ENCODE measurements at places on chromosomes 6 and 20. TPM values are rescaled to one million over a fixed set of nuclear protein-coding genes. Genes with fewer than 3 reads are reported as not detected.

DNA sequence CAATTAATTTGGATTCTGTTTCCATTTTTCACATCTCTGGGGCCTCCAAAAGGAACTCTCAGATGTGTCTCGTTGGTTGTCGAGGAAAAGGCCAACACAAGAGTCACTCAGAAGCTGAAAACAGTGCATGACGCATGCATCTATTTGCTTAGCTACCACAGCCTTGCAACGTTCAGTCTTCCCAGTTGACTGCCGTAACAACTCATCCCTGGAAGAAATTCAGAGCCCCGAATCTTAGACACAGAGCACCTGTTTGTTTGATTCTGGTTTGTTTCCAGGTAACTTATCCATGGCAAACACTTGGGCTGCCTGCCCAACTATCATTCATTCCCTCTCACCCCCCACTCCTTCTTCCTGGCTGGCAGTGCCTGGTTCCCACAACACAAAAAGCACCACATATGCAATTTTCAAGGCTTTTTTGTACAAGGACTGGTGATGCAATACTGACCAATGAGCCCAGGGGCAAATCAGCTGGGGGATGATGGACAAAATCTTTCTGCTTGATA is 60.5 kb downstream of the ZMYND8 start:
- DNase-seq = no peak

- DNase-seq = no peak
These were observed 665.4 kb downstream of the EPHA7 start for GRCh38 chr6:92753956-92754355.

- no peak for DNase-seq
These were observed 932 bp upstream of the EZR start for GRCh38 chr6:158819977-158820622.

- no peak for DNase-seq
These were observed 9.2 kb downstream of the LY86 start for GRCh38 chr6:6597682-6598081.

DNA sequence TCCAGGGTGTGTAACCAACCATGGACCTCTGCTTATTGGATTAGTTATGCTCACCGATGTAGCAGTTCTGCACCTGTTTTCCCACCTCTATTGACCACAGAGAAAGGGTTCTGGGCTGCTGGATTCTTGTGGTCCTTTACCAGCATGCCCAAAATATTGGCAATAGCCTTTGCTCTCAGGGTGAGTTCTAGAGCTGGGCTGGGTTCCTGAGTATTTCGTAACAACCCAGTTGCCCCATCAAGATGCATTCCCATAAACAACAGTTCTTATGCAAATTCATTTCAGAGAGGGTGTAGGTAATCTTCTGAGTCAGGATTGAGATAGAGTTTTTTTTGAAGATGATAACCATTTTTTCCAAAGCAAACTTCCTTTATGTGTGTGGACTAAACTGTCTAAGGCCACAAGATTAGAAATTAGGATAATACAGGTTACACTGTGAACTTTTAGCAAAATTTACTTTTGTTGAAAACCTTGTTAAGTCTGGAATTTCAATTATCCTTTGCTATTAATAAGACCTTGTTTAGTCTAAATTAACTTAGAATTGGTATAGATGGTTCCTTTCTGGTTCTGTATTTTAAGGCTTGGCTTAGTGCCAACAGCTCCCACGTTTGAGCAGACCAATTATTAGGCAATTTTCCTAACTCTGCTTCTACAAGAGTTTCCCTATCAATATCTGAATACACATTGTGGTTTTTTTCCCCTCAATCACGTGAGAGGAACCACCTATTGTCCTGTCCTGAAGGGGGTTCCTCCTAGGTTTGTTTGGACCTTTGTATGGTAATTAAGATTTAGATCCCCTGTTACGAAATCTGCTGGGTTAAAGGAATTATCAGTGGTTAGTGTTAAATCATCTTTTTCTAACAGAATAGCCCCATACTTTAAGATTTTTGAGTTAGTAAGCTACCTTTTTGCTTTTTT is 46.1 kb downstream of the TBX18 start:
- DNase-seq = no peak

DNA sequence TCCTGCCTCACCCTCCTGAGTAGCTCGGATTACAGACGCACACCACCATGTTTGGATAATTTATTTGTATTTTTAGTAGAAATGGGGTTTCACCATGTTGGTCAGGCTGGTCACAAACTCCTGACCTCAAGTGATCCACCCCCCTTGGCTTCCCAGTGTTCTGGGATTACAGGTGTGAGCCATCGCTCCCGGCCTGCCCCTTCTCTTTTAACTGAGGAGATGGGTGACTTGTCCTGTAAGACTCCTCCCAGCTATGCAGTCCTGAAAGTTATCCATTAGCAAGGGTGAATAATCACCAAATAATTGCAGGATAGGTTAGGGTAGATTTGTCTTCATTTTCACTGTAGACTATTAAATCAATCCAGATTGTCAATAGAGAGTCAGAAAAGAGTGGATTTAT is 40.5 kb upstream of the JARID2 start:
- no peak for DNase-seq

DNA sequence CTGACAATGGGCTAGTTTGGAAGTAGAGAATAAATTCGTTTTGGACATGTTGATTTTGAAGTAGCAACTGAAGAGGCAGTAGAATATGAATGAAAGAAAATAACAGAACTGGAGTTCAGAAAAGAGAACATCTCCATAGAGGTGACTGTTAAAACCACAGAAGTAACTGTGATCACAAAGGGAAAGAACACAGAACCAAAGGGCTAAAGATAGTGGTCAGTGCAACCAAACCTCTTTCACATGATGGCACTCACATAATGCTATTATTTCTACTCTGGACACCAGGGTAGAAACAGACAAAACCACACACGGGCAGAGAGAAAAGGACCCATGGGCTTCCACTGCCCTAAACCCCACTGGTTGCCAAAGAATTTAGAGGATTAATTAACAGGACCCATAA is 58.5 kb downstream of the CDK19 start:
- DNase-seq = no peak

GRCh38 chr6:13251242-13251641 is 77.1 kb downstream of the TBC1D7 start:
- DNase-seq = no peak

- DNase-seq = no peak
These were observed 130.1 kb upstream of the SLC2A12 start for GRCh38 chr6:134182528-134182927.

DNA sequence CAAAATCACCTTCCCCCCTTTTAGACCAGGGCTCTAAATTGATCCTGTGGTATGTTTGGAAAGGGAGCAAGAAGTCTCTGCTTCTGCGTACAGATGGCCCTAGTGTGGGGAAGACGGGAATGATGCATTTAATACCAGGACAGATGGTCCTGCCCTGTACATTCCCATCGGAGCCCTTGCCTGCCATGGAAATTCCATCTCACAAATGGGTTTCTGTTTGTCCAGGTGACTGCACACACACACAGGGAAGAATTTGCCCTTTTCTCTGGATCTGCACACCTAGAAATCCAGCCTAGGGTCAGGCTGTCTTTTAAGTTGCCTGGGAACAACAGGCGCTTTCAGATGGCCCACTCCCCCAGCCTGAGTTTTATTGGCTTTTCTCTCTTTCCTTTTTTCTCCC is 1.3 kb downstream of the MAS1 start:
- DNase-seq = no peak

GRCh38 chr20:51888291-51888690 is 86.0 kb upstream of the SALL4 start:
- no peak for DNase-seq

GRCh38 chr6:145551164-145551563 is 184.2 kb downstream of the EPM2A start:
- DNase-seq = no peak

DNA sequence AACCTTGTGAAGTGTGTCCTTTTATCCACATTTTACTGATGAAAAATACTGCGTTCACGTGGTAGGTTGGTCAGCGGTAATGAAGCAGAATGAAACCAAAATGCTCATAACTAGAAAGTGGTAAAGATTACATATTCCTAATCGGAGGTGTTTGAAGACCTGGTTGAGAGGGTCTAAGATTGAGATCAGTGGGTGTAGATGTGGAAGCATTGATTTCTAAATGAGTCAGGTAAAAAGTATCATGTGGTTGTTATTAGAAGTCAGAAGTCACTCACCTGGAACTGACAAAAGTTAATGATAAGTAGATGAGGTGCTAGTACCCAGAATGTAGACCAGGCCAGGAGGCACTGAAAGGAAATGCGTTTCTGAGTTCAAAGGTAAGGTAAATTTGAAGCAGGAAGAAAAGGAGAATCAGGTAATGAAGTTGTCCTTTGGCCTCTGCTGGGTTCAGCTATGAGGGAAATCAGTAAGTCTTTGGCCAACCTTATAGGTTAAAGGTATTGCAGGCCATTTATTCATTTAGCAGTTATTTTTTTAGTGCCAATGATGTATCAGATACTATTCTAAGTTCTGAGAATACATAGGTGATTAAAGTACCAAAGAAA is 31.2 kb downstream of the FAM83B start:
- no peak for DNase-seq

GRCh38 chr6:166626177-166627032 is 646 bp downstream of the RPS6KA2 start:
- no peak for DNase-seq

- no peak for DNase-seq
These were observed 32.4 kb upstream of the TCP11 start for GRCh38 chr6:35173427-35174087.

DNA sequence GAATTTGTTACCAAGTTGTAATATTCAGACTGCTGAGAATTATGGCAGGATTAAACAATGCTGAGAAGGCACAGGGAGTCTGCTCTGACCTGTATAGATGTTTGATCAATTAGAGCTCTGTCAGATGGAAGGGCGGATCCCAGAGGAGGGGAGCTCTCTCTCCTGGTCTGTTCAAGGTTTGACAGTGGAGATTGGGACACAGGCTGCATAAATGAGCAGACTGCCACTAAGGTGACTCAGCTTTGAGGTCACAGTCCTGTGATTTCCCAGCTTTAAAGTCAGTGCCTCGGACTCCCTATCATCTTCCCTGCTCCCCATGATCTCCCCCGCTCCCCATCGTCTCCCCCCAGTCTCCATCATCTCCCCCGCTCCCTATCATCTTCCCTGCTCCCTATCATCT is 59.2 kb upstream of the SLC22A23 start:
- DNase-seq = no peak

- DNase-seq = no peak
These were observed 3.6 kb upstream of the TFEB start for GRCh38 chr6:41739041-41739440.

DNA sequence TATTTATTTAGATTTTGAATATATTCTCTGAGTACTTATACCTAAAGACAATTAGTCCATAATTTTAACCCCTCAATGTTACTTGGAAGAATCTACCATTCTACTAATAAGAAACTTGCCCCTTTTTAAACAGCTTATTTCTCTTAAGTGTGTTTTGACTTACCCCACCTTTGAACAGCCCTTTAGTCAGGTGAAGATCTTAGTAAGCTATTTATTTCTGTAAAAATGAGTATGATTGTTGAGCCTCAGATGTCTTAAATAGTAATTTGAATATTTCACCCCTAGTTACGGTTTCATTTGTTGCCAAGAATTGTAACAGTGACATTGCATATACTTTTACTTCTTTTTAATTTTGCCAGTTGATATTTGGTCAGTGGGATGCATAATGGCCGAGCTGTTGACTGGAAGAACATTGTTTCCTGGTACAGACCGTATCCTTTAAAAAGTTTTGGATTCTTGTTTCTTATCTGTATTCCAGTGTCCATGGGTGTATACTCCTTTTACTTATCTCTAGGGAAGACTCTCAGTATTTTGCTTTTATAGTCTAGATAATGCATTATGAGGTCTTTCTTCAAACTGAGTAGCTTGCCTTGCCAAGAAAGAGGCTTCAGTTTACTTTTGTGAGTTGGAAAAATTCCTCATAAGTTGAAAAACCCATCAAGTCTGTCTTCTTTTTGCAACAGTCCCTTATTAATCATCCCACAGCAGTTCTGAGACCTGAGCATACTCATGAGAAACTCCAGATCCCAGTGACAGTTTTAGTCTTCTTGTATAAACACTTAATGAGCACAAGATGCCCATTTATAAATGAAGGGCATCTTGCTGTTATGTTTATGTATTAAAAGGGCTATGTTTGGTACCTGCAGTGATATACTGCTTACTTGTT is 48.8 kb downstream of the MAPK14 start:
- DNase-seq = peak; percentile 72

Gene OOEP
- 0.36 TPM for total RNA-seq

Gene SLC22A2
- under 0.01 TPM for total RNA-seq

Gene RNF146
- total RNA-seq = 56.8 TPM

Gene LHFPL5
- not detected for total RNA-seq

Gene APCDD1L
- 16.5 TPM for total RNA-seq

Gene ZNFX1
- 56.6 TPM for total RNA-seq

Gene B3GAT2
- under 0.01 TPM for total RNA-seq

Gene RGS17
- 1.4 TPM for total RNA-seq

Gene CBLN4
- under 0.01 TPM for total RNA-seq

Gene SOBP
- total RNA-seq = 12.1 TPM

Gene METTL24
- total RNA-seq = 0.29 TPM

Measured in osteoblast (primary cell).